NCI-H1436 (cell line): ENCODE measurements at places on chromosomes 5 and 9.

DNA sequence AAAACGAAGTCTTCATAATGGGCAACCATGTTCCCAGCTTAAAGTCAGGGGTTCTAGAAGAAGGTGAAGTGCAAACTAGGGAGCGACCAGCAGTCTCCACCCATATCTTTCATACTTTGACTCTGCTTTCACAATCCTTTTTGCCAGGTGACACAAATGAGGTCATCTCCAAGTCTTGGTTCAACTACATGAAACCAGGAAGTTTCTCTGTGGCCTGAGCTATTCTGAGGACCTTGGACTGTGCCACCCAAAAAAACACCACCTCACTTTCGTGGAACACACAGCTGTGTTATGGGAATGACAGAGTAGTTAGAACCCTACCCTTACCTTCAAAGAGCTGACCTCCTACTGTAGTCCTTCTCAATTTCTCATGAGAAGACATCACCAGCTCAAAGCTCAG is 309.2 kb downstream of the AGTPBP1 start:
- no peak for DNase-seq

- no peak for DNase-seq
Measured at GRCh38 chr5:69238760-69239251, 4.1 kb downstream of the CDK7 start.

GRCh38 chr5:159448-160172 is 31.7 kb upstream of the LRRC14B start:
- no peak for DNase-seq

GRCh38 chr9:14992081-14992480 is 81.9 kb upstream of the FREM1 start:
- peak; percentile 37 for DNase-seq

GRCh38 chr5:17118631-17119030 is 98.8 kb upstream of the BASP1 start:
- DNase-seq, result no peak

DNA sequence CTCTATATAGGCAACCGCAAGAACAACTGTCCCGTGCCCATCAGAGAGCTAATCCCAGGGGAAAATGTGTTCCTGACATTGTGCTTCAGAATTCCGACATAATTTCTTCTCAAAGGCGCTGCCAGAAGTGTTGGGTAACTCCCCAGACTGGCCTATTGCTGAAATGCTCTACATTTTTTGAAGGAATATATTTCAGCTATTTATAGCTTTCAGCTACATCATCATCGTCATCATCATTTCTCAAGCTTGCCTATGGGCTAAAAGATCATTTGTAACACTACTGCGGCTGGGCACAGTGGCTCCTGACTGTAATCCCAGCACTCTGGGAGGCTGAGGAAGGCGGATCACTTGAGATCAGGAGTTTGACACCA is 49.7 kb downstream of the MYO10 start:
- DNase-seq, result no peak

DNA sequence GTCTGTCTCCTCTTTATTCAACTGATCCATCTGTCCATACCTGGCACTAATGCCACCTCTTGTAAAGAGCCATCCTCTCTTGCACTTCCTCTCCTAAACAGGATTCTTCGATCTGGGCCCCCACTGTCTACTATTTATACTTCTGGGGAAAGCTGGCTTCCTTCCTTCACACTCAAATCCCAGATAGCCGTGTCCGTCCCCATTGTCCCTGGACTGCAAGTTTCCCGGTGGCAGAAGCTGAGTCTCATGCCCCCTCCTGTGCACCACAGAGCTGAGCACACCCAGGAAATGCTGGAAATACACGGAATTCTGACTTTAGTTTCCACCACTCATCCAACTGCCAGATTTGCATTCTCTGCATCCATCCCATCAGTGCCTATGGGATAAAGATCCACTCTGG is 84.0 kb downstream of the MARCHF11 start:
- DNase-seq, result no peak

DNA sequence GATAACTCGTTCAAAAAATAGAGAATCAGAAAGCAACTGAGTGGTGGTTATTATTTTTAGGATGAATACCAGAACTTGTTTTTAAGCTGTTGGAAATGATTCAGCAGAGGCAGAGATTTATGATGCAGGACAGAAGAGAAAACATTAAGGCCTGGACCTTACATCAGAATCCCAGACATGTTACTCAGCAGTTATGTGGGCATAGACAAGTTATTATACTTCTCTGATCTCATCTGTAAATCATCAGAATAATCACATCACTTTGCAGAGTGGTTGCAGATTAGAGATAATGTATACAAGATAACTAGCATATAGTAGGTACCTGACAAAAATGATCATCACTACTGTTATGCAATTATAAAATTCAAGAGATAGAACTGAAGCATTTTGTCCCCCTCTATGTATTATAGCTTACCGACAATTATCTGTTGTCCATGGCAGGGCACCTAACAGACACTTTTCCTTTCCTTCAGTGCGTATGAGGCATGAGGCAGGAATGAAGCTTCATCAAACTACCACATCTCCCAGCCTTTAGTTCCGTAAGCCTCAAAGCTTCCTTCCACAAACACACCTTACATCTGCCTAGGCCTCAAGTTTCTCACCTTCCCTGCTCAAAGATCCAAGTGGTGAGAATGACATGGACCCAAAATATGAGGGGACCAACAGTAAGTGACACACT is 165.9 kb downstream of the DENND1A start:
- DNase-seq, result no peak

DNA sequence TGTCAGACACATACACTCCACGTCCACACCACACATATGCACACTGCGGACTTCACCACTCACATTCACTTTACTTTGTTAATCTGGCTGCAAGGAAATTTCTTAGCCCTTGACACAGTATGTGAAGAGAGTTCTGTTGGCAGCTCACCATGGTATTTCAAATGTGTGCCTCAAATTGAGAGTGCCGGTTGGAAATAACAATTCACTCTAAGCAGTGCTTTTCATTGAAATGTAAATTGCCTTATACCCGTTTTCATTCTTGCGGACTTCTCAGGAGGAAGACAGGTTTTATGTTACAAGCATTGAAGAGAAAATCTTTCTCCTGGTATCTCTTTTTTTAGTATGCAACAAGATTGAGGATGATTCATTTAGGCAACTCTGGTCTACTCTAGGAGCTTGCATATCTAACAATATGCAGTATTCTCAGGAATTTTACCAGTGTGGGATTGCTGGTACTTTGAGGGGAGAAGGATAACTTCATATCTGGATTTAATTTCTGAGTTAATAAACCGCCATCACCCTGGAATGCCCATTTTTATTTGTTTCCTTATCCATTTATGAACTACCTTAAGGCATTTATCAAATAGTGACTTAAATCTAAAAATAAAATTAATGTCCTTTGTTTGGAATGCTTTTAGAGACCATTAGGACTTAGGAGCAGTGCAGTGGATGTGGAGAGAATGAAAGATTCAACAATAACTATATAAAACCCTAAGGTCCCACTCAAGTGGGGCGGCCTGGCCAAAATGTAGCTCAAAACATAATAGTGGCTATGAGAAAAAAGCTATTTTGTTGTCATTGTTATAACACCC is 87.0 kb downstream of the IQGAP2 start:
- DNase-seq, result no peak

- DNase-seq, result no peak
Measured at GRCh38 chr5:139660923-139661814, 13.0 kb downstream of the CXXC5 start.

DNA sequence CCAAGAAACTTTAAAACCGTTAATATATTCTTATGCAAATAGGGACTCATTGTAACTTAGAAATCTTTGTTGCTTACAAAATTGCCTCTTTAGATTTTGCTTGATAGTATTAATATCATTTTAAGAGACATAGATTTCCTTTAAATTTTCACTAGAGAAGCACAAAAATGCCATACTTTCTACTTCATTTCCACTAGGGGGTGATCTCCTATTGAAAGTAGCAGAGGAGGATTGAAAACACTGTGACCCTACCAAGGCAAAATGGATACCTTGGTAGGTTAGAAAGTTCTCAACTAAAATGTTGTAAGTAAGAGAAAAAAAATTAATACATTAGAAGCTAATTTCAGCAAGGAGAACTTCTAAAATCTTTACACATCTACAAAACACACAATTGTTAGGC is 204.9 kb downstream of the CHSY3 start:
- DNase-seq, result peak; percentile 3

- DNase-seq, result no peak
Measured at GRCh38 chr5:105735704-105736103, 1935.0 kb downstream of the EFNA5 start.
